ENCODE measurements at places on chromosomes 7 and 10.

- DNase-seq, result no peak
Measured at GRCh38 chr10:92873029-92873428, 24.7 kb downstream of the EXOC6 start.

DNA sequence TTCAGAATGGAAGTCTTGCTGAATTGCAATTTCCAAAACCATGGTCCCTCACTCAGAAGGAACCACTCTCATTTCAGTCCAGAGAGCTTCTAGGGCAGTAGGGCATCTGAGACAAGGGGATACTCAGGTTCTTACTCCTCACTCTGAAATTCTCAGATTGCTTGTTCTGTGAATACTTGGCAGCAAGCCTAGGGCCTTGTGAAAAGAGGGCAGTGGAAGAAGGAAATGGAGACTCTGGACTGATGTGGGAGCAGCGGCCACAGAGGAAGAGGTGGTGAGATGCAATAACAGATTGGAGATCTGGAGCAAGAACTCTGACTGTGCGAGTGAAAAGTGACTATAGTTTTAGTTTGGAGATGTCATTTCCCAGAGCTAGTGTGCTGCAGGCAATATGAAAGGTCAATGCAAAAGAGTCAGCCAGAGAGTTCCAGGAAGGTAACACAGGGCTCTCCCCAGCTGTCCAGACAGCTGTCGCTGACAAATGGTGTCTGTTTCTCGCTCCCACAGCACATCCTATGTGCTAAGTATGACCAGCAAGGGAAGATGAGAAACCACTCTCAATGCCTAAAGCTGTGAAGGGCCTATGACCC is 291.6 kb upstream of the KIAA1217 start:
- no peak for DNase-seq

DNA sequence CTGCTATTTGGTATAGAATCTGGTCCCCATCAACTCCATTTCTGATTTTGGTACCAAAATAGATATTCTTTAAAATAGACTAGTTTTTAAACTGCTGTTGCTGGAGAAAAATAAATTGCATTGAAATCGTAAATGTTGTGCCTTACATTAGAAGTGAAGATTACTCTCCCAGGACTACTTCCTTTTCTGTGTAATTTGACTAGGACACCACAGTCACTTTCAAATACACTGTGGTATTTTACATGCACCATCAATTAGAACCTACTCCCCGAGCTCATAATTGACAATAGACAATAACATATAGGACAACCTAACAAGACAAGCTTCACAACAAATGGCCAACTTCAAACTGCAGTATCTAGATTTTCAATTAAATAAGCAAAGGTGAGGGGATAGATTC is 211.5 kb downstream of the DGKB start:
- no peak for DNase-seq

GRCh38 chr10:116356833-116357232 is 32.6 kb downstream of the CCDC172 start:
- no peak for DNase-seq

GRCh38 chr7:79182283-79182682 is 271.2 kb downstream of the MAGI2 start:
- DNase-seq, result no peak

DNA sequence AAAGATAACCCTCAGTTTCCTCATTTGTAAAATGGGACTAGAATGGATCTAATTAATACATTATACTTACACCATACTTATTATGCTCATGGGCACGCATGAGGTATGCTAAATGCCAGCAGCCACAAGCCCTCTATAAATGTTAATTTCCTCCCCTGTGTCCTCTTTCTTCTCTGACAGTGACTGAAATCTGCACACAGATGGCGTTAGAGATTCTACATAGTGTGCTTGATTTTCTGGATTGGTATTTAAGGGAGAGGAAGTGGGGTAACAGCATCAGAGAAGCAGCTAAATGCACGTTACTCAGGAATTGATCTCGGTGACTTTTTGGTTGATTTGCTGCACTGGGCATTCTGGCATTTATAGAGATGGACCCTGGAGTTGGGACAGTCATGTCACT is 568.5 kb downstream of the CALN1 start:
- DNase-seq, result no peak

- no peak for DNase-seq
Measured at GRCh38 chr10:33099748-33100147, 141.7 kb upstream of the ITGB1 start.

DNA sequence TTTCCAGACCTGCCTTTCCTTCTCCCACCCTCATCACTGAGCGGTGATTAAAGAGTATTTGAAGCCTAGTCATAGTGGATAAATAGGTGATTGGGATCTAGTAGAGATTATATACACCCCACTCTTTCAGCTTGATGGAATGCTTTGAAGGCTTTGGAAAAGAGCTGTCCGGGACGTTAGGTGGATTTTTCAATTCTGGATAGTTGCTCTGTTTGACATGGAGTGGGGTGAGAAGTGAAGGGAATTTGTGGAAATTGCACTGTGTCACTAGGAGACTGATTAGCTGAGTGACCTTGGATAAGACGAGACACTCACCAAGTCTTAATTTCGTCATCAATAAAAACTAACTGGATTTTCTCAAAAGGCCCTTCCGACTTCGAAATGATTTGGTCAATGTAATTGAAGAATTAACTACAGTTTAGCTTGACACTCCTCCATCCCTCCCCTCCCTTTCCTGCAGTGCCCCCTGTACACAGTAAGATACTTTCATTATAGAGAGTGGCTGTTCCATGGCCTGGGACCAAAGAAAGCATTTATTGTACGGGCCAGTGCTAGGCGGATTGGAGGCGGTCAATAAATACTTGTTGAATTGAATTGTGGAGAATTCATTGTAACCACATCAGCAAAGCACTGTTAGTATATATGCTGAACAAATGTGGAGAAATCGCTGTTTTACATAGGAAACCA is 962 bp downstream of the ZKSCAN1 start:
- DNase-seq, result no peak

DNA sequence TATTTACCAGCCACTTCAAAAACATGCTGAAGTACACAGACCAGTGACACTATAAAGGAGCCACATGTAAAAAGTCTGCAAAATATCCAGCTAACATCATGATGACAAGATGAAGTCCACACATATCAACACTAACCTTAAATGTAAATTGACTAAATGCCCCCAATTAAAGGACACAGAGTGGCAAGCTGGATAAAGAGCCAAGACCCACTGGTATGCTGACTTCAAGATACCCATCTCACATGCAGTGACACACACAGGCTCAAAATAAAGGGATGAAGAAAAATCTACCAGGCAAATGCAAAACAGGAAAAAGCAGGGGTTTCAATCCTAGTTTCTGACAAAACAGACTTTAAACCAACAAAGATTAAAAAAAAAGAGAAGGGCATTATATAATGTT is 12.9 kb upstream of the C10orf88 start:
- DNase-seq, result no peak

- DNase-seq, result no peak
Measured at GRCh38 chr7:48976253-48976652, 51.9 kb downstream of the CDC14C start.
